CD14-positive monocyte (primary cell): ENCODE measurements at places on chromosomes 12 and 14.

DNA sequence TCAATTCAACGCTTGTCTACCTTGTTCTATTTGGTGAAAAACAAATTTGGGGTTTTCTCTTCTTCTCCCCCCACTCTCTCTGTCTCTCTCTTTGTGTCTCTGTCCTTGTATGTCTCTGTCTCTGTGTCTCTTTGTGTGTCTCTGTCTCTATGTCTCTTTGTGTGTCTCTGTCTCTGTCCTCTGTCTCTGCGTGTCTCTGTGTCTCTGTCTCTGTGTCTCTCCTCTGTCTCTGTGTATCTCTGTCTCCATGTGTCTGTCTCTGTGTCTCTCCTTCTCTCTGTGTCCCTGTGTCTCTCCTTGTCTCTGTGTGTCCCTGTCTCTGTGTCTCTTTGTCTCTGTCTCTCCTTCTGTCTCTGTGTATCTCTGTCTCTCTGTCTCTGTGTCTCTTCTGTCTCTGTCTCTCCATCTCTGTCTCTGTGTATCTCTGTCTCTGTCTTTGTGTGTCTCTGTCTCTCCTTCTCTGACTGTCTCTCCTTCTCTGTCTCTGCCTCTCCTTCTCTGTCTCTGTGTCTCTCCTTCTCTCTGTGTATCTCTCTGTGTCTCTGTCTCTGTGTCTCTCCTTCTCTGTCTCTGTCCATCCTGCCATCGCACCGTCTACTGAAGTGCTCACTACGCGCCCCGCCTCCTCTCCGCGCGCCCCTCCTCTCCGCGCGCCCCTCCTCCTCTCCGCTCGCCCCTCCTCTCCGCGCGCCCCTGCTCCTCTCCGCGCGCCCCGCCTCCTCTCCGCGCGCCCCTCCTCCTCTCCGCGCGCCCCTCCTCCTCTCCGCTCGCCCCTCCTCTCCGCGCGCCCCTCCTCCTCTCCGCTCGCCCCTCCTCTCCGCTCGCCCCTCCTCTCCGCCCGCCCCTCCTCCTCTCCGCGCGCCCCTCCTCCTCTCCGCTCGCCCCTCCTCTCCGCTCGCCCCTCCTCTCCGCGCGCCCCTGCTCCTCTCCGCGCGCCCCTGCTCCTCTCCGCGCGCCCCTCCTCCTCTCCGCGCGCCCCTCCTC lies 12.8 kb downstream of the LRCOL1 start:
- no peaks in the 10 kb centered on the region for H3K36me3 ChIP-seq
- H3K4me1 ChIP-seq: peaks cover 17% of the 10 kb centered on the region
- H3K4me3 ChIP-seq: peak overlapping the region; percentile 2
- no peak for DNase-seq
- no peaks in the 10 kb centered on the region for H3K27me3 ChIP-seq

DNA sequence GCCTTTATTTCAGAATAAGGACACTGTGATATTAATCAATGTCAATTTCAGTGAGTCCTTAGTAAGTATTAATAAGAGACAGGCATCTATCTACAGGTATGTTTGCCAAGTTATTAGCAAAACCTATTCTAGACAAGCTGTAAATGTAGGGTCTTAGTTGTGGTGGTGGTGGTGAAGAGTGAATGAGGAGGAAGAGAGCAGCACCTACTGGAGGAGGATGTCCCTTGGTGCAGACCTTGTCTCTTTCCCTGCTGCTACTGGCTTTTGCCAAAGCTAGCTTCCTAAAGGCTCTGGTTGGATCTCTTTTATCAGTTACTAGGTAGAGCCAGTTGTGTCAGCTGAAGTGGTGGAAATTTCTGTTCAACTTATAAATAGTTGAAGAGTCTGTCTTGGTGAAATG lies 304.8 kb upstream of the ATP2B1 start:
- H3K27me3 ChIP-seq: no peaks in the 10 kb centered on the region
- H3K4me3 ChIP-seq: no peak overlapping the region
- H3K4me1 ChIP-seq: no peaks in the 10 kb centered on the region
- H3K36me3 ChIP-seq: no peaks in the 10 kb centered on the region
- DNase-seq: peak; percentile 1
- H3K27ac ChIP-seq: no peak overlapping the region

DNA sequence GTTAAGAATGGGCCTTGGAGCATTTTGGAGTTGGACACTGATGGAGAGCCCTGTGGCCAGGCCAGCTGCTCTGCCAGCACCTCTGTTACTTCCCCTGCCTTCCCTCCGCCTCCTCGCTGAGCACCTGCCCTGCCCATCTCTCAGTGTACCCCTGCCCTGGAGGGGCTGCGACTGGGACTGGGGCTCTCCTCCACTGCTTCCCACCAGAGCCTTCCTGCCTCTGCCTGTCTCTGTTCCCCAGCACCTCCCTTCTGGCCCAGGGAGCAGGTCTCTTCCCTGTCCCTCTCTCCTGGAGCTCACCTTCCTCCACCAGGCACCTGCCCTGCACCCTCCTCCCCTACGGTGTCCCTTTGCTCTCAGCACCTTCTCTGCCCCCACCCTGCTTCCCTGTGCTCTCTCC lies 62.1 kb downstream of the WDR20 start:
- peaks cover 67% of the 10 kb centered on the region for H3K36me3 ChIP-seq
- H3K4me3 ChIP-seq: no peak overlapping the region
- no peaks in the 10 kb centered on the region for H3K27me3 ChIP-seq
- no peak overlapping the region for H3K27ac ChIP-seq
- no peaks in the 10 kb centered on the region for H3K4me1 ChIP-seq

GRCh38 chr12:47813511-47814196 lies 6.0 kb downstream of the HDAC7 start:
- H3K27ac ChIP-seq: peak overlapping the region; percentile 99
- H3K4me1 ChIP-seq: peaks cover 99% of the 10 kb centered on the region
- H3K36me3 ChIP-seq: no peaks in the 10 kb centered on the region
- H3K27me3 ChIP-seq: no peaks in the 10 kb centered on the region

DNA sequence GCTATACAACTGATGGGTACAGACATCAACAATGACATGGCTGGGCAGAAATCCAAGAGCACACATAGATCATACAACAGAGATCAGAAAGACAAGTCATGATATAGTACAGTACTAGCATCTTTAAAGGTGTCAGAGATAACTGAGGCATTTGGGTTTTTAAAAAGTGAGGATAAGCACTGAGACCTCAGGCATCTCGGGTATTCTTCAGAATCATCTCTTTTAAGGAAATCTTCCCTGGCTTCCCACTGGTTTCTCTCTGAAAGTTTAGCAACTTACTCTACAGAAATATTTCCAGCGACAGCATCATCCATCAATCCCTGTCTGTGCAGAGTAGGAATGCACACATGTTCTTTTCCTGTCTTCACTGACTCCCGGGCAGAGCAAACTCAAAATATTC lies 93.2 kb upstream of the PARP11 start:
- H3K4me3 ChIP-seq: no peak overlapping the region
- no peaks in the 10 kb centered on the region for H3K36me3 ChIP-seq
- no peak for DNase-seq
- H3K4me1 ChIP-seq: peaks cover 11% of the 10 kb centered on the region
- H3K27me3 ChIP-seq: no peaks in the 10 kb centered on the region
- H3K27ac ChIP-seq: no peak overlapping the region

DNA sequence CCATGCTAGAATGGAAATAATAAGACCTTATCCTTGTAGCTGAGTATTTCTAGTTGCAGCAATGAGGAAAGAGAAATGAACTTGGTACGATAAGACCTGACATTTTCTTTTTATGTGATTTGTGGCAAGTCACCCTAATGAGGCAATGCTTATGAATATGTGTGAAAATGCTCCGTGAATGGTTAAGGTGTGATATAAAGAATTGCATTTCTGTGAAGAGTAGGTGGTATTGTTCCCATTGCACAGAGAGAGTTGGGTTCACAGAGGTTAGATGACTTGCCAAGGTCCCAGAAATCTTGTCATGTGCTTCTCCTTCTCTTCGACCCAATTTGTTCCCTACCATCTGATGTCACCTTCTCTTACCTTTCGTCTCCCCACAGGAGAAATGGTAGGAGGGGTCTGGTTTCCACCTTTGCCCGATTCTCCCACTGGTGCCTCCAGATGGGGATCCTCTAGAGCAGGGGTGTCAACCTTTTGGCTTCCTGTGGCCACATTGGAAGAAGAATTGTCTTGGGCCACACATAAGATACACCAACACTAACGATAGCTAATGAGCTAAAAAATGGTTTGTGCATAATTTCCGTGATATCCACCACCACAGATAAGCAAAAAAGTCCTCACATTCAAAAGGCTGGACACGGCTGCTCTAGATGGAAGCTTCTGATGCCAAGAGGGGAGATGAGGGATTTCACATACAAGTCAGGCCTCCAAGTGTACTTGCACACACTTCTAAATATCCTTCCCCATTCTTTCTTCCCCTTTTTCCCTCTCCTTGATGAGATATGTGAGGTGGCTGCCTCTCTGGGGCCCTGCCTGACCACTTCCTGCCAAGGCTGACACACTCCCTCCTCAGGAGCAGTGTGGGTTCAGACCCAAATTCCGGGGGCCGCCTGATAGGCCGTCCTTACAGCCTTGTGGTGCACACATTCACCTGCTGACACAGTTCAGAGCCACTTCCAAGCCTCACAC lies 96.1 kb downstream of the PLXNC1 start:
- H3K36me3 ChIP-seq: peaks cover 51% of the 10 kb centered on the region
- peak; percentile 91 for DNase-seq
- H3K27me3 ChIP-seq: no peaks in the 10 kb centered on the region
- H3K27ac ChIP-seq: peak overlapping the region; percentile 75
- no peak overlapping the region for H3K4me3 ChIP-seq

DNA sequence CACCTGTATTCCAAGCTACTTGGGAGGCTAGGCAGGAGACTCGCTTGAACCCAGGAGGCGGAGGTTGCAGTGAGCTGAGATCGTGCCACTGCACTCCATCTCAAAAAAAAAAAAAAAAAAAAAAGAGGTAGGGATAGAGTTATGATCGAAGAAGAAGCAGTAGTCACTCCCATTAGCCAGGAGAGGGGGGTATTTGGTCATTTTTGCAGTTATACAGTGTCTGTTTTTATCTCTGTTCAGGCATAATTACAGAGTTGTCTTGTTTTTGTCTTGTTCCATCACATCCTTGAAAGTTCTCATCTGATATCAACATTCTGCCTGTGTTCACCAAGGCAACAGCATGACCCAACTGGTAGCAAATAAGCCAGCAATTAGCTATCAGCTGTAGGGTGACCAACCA lies 98.5 kb upstream of the TMPO start:
- H3K4me3 ChIP-seq: no peak overlapping the region
- no peaks in the 10 kb centered on the region for H3K36me3 ChIP-seq
- DNase-seq: no peak
- H3K4me1 ChIP-seq: peaks cover 24% of the 10 kb centered on the region

DNA sequence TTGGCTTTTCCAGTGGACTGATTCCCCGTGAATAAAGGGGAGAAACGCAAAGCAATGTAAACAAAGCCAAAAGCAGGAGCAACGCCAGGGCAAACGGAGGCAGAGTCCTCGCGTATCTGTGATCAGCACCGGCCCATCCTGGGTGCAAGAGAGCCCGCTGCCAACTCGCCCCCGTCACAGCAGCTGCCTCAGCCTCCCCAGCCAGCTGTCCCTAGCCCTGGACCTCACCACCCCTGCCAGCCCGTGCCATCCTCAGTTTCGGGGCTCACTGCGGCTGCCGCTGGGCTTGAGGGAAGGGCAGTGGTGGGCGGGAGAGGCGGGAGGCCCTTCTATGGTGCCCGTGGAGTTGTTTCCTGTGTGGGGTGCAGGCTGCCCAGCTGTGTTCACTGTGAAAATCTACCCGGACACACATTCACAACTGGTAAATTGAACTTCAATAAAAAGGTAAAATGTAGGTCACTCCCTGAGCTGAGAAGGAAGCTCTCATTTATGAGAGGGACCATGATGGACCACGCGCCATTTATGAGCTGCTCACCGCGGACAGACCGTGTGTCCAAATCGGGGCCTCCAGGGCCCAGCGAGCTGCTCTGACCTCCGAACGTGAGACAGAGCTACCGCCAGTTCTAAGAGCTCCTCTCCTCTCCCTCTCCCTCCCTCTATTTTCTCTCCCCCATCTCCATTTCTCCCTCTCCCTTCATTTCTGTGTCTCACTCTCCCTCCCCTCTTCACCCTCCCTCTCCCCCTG lies 330.5 kb upstream of the SFSWAP start:
- H3K27me3 ChIP-seq: no peaks in the 10 kb centered on the region
- H3K4me3 ChIP-seq: no peak overlapping the region
- no peaks in the 10 kb centered on the region for H3K36me3 ChIP-seq

DNA sequence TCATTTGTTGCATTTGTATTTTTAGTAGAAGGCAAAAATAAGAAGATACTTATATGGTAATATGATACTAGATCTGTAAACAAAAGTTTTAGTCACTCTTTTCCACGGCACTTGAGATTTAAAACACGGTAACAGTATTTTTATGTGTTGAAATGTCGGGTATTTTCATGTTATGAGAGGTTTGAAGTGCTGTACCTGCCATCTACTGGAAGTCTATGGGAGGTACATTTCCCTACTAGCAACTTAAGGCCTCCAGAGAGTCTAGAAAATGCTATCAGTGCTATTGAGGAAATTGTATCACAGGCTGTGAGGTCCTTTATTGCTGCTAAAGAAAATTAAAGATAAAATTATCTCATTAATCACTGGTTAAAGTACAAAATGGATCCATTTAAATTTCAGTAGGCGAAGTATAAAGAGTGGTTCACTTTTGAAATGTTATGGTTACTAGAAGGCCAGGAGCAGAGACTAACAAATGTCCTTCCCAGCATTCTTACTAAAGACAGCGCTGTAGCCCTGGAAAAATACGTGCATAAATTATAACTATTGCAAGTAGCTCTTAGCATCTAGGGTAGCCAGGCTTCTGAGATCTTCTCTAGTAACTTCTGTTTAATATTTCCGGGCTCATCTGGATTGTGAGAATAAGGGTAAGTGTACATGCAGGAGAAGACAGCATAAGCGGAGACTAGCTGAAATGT lies 77.6 kb upstream of the PRKD1 start:
- H3K4me3 ChIP-seq: no peak overlapping the region
- DNase-seq: no peak
- no peak overlapping the region for H3K27ac ChIP-seq
- no peaks in the 10 kb centered on the region for H3K27me3 ChIP-seq
- H3K36me3 ChIP-seq: no peaks in the 10 kb centered on the region

GRCh38 chr14:49310298-49310697 lies 275.9 kb downstream of the RPS29 start:
- DNase-seq: no peak
- H3K4me3 ChIP-seq: no peak overlapping the region
- H3K36me3 ChIP-seq: no peaks in the 10 kb centered on the region
- no peak overlapping the region for H3K27ac ChIP-seq
- no peaks in the 10 kb centered on the region for H3K27me3 ChIP-seq

DNA sequence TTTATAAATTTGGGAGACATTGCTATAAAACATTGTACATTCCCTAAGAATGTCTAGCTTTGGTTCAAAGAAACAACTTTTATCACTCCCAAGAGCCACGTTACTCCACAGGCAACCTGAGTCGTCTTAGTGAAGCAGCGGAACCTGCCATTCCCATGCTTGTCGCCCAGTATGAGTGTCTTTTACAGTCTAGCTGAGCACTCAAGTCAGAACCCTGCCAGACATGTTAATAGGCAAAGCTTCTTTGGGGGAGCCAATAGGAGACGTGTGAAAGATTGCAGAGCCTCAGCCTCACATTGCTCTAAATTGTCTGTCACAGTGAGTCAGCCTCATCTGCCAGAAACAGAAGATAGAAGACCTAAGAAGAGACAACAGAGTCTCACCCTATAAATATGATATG lies 541.6 kb upstream of the FLRT2 start:
- H3K27ac ChIP-seq: no peak overlapping the region
- DNase-seq: no peak
- no peaks in the 10 kb centered on the region for H3K36me3 ChIP-seq
